ENCODE measurements at places on chromosomes 3 and 15. TPM values are rescaled to one million over a fixed set of nuclear protein-coding genes. Genes with fewer than 3 reads are reported as not detected.
A peak's percentile ranks its signal among the peaks of the same experiment; 100 is the strongest.

DNA sequence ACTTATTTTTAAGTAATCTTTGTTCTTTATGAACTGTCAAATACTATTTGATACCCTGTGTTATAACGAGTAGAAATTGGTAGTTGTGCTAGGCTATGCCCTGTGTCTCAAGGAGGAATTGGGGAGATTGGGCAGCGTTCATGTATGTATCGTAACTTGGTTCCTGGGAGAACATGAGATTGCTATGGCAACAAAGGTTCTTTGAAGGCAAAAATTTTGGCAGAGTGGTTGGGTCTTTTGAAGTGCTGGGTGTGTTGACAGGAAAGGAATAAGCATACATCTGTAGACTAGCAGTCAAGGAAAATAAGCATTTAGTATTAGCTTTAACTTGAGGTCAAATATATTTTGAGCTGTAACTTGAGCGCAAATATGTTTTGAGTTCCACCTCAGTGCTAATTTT is 45.3 kb downstream of the TCF12 start:
- DNase-seq: no peak

DNA sequence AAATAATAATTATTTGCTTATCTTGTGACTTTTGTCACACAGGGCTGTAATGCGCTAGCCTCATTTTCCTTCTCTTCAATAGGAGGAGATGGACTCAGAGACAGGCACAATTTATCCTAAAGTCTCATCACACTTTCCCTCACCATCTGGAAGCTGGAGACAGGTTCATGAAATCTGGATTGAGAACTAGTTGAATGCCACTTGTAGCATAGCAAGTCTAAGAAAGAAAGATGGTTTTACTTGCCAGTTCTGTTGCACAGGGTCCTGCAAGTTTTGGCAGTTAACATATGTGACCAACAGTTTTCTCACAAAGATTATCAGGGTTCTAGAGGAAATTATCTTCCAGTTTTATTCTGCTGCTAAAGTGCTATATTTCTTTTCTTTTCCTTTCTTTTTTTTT is 9.0 kb upstream of the ZSCAN2 start:
- no peak for DNase-seq

GRCh38 chr3:58167431-58168351 is 43.1 kb downstream of the DNASE1L3 start:
- peak; percentile 87 for DNase-seq

GRCh38 chr3:153284282-153284938 is 122.4 kb downstream of the RAP2B start:
- DNase-seq: peak; percentile 96

FEZF2 gene
- total RNA-seq: not detected

DNA sequence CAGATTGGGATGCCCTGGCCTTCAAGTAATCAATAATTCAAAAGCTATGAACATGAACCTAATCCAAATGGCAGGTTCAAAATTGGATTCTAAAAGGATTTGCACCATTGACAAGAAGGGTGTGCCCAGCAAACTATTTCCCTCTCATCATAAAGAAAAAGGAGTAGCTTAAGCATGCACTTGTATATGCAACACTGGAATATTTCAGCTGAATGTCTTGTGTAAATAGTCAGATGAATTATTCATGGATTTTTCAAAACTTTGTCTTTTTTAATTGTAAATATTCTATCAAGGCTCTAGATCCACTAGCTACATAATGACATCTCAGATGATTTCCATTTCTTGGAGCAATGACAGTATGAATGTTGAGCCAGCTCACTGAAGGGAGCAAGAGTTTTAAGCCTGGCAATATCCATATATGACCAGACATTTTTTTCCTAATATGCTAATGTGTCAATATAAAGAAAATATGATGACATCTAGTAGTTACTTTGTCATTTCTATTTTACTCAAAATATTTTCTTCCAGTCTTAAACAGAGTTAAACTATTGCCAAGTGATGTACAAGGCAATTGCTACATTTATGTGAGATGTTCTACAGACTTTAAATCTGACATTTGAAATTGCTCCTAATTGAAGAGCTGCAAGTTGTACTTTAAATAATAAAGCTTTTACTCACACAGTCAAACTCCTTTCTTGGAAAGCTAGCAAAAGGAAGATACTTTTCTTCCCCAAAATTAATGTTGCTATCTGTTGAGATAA is 230.5 kb upstream of the AGTR1 start:
- DNase-seq: no peak
